Natural killer cell (primary cell): ENCODE measurements at places on chromosomes 5 and 9. TPM values are rescaled to one million over a fixed set of nuclear protein-coding genes. Genes with fewer than 3 reads are reported as not detected.

The SRD5A1 gene
- 11.0 TPM for total RNA-seq

The PHAX gene
- total RNA-seq: 40.0 TPM

- H3K27ac ChIP-seq: no peak overlapping the region
- H3K4me1 ChIP-seq: no peaks in the 10 kb centered on the region
- H3K27me3 ChIP-seq: no peaks in the 10 kb centered on the region
Observed at GRCh38 chr9:137814841-137815240, 62.7 kb upstream of the CACNA1B start.

DNA sequence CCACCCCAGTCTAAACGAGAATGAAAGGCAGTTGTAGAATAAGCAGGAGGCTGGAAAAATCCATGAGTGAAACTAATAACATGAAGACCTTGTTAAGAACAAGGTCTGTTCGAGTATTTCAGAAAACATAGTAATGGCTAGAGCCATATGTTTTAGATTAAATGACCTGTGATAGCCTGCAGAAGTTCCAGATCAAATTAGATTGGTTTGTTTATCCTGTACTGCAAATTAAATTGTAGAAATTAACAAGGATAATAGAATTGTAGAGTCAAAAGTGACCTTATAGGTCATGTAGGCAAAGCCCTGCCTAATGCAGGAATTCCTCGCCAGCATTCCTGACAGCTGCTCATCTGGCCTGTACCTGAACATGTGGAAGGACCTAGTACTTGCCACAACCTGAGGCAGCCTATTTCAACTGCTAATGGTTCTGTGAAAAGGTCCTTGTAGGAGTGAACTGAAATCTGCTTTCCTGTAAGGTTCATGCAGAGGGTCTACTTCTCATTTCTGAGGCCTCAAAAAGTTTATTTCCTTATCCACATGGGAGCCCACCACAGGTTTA lies 17.2 kb downstream of the LIX1 start:
- H3K4me1 ChIP-seq: no peaks in the 10 kb centered on the region
- H3K4me3 ChIP-seq: no peak overlapping the region
- no peak overlapping the region for H3K27ac ChIP-seq
- no peak for DNase-seq
- no peaks in the 10 kb centered on the region for H3K27me3 ChIP-seq
- no peaks in the 10 kb centered on the region for H3K36me3 ChIP-seq

- DNase-seq: no peak
- no peak overlapping the region for H3K27ac ChIP-seq
- no peak overlapping the region for H3K4me3 ChIP-seq
- H3K27me3 ChIP-seq: no peaks in the 10 kb centered on the region
Observed at GRCh38 chr5:31442058-31442745, 89.7 kb downstream of the DROSHA start.
